CD4-positive, alpha-beta T cell treated with Interleukin-17A for 4 hours (primary cell): ENCODE measurements at places on chromosomes 5 and 9.

DNA sequence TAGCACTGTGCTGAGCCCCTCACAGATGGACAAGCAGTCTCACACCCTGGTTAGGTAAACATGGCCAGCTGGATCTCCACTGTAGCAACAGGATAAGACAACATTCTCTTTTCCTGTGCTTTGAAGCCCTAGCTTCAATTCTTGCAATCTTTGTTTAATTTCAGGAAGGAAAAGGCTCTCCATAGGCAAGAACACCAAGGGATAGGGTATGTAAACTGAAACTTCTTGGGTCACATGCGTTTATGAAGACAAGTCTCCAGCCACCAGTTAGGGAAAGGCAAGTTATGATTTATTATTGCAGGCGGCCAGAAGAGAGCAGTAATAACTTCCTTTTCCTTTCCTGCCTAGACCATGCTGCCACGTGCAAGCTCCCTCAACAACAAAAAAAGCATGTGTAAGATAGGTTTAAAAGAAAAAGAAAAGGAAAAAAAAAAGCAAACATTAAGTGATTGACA lies 50.1 kb upstream of the POU5F2 start:
- DNase-seq: no peak

GRCh38 chr5:91938441-91938840 lies 555.3 kb upstream of the ARRDC3 start:
- DNase-seq: no peak

DNA sequence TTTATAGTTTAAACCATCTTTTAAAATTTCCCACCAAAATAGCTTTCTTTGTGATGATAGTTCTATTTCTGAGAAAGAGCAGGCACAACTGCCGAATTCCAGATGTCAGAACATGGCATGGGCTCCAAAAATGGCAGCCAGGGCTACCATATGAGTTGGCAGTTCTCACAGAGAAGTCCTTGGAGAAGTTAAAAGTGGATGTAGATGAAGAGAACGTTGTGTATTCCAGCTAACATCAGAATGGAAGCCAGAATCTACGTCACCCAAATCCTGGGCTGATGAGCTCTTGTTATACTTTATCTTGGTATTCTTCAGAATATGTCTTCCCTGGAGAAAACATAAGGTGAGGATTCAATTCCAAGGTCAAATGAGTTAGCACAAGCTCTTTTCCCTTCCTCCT lies 66.9 kb upstream of the BASP1 start:
- no peak for DNase-seq

DNA sequence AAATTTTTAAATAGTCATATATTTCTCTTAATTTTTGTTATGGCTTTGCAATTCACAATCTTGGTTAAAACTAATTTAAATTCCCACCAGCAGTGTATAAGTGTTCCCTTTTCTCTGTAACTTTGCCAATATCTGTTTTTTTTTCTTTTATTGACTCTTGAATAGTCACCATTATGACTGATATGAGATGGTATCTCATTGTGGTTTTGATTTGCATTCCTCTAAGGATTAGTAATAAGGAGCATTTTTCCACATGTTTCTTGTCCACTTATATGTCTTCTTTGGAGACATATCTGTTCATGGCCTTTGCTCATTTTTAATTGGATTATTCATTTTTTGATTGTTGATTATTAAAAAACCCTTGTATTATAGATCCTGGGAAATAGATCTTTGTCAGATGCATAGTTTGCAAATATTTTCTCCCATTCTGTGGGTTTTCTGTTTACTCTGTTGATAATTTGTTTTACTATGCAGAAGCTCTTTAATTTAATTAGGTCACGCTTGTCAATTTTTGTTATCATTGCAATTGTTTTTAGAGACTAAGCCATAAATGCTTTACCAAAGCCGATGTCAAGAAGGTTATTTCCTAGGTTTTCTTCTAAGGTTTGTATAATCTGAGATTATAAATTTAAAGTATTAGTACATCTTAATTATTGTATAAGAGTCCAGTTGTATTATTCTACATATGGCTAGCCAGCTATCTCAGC lies 610.9 kb downstream of the CHSY3 start:
- DNase-seq: no peak

DNA sequence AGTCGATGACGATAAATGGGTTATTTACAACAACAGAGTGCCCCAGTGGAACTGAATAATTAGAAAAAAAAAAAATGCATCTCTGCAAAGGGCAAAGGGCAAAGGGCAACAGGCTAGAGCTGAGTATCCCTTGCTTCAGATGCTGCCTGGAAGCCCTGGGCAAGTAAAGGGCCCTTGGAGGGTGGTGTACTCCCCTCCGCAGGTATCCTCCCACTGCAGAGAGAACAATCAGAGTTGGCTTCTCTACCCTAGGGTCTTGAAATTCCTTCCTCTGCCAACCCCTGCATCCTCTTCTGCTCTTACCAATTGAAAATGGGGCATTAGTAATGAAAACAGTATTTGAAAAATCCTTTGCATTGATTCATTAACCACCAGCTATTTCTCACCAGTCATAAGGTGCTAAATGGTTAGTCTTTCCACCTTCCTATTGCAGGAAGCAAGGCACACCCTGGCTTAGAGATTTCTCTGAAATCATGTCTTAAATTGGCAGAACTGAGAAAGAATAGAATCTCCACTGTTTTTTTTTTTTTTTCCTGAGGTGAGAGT lies 122.6 kb downstream of the SEMA6A start:
- DNase-seq: no peak

DNA sequence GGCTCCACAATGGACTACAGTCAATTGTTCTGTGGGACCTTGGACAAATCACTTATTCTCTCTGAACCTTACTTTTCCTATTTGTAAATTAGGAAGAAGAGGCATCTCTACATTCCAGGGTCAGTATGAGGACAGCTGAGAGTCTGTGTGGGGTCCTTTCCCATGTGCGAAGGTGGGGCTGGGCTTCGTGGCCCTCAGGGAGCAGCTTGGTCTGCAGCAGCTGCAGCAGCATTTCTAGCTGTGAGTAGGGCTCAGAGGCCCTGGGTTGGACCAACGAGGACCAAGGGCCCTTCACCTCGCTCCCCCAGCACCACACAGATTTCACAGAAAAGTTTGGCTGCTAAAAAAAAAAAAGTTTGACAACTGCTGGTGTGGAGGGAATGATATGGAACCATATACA lies 9.4 kb upstream of the DDX41 start:
- DNase-seq: no peak

DNA sequence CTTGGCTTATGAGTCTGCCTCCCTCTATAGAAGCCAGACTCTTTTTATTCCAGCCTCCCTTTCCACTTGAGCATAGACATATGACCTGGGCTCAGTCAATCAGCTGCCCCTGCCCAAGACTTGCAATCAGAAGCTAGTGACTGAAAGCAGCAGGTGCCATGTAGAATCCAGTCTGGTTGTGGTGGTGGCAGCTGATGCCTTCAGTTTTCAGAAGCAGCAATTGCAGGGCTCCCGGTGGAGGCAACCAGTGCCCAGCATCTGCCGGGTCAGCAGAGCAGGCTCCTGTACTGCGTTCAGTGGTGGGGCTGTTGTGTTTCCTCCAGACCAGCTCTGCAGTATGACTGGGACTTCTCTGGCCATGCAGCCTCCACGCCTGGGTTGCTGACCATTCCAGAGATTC lies 53.9 kb upstream of the PALM2AKAP2 start:
- no peak for DNase-seq

GRCh38 chr5:101018299-101018698 lies 115.2 kb upstream of the ST8SIA4 start:
- no peak for DNase-seq

- no peak for DNase-seq
Observed at GRCh38 chr5:59728356-59728755, 165.2 kb downstream of the PDE4D start.

DNA sequence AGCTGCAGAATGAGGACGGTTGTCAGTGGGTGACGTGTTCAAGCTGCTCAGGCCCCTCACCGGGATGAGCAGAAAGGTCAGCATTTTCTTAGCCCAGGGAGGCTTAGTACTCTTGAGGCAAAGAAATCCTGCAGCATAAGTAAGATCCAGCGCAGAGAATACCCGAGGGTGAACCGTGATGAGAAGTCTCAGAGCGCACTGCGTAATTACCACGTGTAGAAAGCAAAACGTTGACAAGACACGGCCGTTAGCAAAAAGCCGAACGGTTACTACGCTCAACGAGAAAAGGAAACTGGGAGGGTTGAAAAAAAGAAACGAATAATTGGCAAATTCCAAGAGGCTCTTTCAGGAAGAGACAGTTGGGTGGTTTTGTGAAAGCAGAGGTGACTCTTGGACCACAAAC lies 104.0 kb downstream of the COL23A1 start:
- DNase-seq: no peak

- DNase-seq: no peak
Observed at GRCh38 chr9:20476912-20477521, 145.3 kb downstream of the MLLT3 start.
